ENCODE measurements at places on chromosomes 6 and 20. TPM values are rescaled to one million over a fixed set of nuclear protein-coding genes. Genes with fewer than 3 reads are reported as not detected.

DNA sequence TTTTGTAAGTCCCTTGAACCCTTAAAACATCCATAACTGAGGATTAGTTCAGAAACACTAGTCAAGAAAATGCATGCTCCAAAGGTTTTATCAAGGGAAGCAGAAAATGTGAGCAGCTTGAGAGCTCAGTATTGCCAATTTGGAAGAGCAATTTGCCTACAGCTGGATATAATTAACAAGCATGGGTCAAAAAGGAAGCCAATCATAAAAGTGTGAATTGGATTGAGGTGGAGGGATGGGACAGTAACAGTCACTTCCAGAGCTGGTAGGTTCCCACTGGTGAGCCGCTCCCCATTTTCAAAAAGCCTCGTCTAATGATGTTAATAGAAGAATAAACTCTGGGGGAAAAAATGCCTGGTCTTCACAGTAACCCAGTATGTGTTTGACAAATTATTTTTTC lies 5.0 kb upstream of the PTPRK start:
- no peak for DNase-seq

GRCh38 chr6:46815130-46815529 lies 21.9 kb downstream of the MEP1A start:
- DNase-seq = no peak

DNA sequence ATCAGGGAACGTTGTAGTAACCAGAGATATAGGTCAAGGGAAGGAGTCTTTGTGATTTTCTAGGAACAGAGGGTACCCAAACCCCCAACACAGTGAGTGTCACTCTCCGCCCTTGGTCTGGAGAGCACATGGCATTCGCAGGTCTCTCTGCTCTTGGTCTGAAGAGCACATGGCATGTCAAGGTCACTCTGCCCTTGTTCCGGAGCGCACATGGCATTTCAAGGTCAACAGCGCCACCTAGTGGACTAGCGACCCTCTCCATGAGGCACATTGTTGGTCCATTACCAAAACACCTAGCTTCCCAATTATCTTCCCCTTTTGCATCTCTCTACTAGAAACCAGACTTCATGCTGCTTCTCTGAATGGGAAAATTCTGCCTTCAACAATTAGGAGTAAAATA lies 260.0 kb downstream of the C6orf118 start:
- peak; percentile 69 for DNase-seq

DNA sequence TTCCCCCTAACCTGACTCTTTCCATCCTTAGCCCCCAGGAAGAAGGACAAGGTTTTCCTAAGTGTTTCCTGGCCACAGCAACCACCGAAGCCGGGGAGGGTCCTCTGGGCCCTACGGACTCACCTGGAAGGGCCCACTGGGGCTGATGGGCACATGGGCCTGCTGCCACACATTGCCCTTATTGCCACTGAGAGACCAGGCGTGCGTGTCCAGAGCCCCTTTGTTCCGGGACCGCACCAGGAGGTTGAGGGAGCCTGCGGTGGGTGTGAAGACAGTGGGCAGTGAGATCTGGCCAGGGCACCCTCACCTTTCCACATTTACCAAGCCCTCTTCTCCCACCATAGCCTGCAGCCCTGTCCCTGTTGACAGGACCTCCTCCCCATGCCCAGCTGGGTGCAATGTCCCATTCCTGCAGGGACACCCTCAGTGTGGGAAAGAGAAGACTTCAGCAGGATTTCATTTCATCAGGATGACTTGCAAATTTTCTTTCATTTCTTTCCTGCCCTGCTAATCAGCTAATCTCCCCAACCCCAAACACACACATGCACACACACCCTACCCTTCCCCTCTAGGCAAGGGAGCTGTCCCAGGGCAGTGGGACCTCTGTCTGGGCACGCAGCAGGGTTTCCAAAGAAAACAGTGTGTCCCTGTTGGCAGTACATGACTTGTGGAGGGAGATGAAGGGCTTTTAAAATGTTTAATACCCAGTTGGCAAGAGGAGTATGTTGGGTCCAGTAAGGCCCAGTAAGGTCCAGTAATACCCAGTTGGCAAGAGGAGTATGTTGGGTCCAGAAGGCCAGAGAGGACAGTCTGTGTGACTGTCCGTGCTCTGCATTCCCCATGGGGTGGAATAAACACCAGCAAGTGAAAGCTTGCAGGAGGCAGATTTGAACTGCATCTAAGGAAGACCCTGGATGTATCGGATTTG lies 59.0 kb downstream of the MDGA1 start:
- no peak for DNase-seq

- no peak for DNase-seq
These were observed 22.6 kb upstream of the ULBP3 start for GRCh38 chr6:150091476-150091875.

DNA sequence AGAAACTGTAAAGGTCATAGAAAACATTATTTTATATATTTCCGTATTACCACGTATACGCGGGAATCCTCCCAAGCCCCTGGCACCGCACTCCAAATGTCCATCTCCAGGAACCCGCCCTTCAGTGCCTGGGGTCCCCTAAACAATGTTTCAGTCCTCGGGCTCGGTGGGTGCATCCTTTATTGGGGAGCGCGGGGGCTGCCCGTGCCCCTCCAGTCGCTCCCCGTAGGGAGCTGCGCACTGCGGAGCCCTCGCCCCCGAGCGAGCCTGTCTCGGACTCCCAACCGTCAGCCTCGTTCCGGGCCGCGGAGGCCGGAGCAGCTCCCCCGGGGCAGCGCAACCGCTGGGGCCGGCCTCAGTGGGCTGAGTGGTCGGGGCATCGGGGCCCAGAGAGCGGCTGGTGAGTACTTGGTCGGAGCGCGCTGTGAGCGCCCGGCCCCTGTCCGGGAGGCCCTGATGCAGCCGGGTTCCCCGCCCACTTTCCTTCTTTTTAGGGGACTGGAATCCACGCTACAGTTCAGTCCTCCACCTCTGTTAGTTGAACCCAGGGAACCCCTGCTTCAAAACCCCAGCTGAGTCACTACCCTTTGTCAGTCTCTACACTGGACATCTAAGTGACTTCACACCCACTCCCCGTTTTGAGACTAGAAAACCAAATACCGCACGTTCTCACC lies at the start of gene DNAH8:
TSS of gene DNAH8 (plus strand) at position 296 of the 674 bp plus-strand sequence. CDS start 7,499 bp downstream, outside the sequence.
- peak; percentile 51 for DNase-seq

DNA sequence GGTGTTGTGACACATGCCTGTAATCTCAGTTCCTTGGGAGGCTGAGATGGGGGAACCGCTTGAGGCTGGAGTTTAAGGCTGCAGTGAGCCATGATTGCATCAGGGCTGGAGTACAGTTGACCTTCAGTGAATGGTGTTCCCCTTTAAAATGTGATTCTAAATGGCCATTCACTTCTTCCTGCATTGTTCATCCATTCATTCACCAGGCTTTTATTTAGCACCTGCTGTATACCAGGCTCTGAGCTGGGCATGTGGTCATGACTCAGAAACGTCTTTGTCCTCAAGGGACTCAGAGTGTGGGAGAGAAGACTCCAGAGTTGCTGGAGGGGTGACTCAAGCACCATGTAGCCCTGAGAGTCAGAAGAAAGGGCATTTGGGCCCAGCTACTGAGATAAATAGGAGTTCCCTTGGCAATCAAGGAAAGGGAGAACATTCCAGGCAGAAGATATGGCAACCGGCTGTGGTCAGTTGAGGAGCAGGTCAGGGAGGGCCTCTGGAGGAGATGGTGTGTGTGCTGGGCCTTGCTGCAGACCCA lies 101.1 kb downstream of the DLGAP4 start:
- no peak for DNase-seq

- DNase-seq = no peak
These were observed 384.4 kb upstream of the IRAK1BP1 start for GRCh38 chr6:78482801-78483552.

DNA sequence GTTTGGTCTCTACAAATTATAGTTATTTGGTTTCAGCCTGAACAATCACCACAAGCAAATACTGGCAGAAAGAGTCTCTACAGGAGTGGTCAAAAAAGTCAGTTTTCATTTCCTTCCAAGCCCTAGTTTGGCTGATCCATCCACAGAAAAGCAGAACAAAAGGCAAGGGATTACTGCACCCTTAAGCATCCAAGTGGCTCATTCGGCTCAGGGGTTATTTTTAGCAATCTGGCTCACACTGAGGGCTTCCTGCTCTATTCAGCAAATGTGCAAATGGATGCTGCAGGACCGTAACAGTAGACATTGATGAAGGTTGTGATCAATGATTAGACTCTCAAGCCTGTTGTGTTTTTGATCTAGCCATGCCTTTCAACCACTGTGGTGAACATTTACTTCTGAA lies 62.2 kb upstream of the FABP7 start:
- DNase-seq = no peak

- DNase-seq = no peak
These were observed 261.6 kb upstream of the FERMT1 start for GRCh38 chr20:6384380-6384779.

DNA sequence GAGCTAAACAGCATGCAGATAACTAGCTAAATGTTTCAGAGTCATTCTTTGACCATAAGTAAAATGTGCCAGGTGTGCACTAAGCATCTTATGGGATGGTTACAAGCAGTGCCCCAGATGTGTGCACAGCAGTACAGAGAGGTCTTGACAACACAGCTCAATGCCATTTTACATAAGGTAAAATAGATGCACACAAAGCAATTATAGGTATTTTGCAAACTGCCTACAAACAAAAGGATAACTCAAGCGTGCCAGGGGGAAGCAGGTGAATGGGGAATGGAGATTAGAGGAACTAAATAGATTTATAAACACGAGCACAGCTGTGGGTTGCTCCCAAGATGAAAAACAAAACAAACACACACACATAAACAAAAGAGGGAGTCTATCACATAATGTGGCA lies 64.8 kb downstream of the SLC2A10 start:
- no peak for DNase-seq

- DNase-seq = no peak
These were observed 95.1 kb upstream of the FOXP4 start for GRCh38 chr6:41451039-41451438.

DNA sequence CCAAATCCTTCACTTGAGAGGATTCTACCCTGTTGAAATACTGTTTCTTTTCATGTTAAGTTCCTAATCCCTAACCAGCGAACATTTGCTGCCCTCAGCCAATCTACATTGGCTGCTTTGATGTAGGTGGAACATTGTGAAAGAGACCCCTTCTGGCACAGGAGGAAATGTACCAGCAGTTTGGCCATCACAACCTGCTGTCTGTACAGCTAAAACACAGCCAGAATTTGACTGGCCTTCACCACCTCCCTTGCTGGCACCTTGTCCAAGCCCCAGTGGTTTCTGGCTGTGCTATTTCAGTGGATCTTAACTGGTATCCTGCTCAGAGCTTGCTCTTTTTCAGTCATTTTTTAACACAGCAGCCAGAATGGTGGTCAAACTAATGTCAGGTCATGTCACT lies 202.1 kb upstream of the EPHA7 start:
- DNase-seq = no peak

DNA sequence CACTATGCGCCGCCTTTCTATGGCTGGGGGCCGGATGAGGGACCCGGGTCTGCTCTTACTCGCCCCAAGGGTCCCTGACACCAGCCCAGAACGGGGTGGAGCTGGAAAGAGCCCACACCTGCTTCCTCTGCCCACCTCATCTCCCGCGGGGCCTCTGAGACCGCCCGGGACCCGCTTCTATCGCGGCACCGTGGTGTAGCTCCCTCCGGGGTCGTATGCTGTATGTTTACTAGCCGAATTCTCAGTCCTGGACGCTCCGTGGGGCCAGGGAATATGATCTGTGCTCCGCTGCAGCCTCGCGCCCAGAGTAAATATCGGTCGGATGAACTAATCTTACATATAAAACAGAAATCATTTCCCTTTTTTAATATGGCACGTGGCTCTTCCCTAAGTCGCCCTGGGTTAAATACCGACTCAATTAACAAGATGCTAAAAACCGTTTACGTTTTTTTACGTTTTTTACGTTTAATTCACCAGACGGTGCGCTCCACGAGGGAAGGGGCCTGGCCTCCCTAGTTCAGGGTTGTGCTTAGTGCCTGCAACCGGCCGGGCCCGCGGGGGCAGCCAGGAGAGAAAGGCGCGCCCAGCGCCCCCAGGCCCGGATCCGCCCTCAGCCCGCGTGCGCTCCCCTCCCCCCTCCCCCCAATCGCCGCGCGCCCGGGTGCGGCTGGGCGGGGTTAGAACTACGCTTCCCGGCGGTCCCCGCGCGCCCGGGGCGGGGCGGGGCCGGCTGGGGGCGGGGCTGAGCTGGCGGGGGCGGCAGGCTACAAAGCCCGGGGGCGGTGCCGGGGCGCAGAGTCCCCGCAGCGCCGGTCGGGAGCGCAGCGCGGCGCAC lies at the start of gene RBM38:
TSS of gene RBM38 (plus strand) at position 793 of the 835 bp plus-strand sequence. CDS start 186 bp downstream, outside the sequence.
- peak; percentile 91 for DNase-seq

- no peak for DNase-seq
These were observed 101.1 kb upstream of the EMILIN3 start for GRCh38 chr20:41467690-41468089.

DNA sequence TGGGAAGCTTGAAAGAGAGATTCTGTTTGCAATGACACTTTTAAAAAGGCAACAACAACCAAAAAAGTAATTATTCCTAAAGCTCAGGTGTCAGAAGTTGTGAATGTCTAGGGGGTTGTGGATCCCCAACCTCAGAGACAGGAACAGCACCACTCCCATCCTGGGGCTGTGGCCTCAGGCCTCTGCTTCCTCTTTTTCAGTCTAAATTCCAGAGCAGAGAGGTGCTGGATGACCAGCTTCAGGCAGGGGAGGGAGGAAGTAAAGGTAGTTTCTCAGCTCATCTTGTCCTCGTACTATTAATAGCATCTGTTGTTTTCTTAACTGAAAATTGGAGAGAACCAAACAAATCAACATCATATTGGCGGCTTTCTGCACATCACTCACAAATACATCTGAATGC lies 8.3 kb downstream of the NT5E start:
- DNase-seq = no peak

DNA sequence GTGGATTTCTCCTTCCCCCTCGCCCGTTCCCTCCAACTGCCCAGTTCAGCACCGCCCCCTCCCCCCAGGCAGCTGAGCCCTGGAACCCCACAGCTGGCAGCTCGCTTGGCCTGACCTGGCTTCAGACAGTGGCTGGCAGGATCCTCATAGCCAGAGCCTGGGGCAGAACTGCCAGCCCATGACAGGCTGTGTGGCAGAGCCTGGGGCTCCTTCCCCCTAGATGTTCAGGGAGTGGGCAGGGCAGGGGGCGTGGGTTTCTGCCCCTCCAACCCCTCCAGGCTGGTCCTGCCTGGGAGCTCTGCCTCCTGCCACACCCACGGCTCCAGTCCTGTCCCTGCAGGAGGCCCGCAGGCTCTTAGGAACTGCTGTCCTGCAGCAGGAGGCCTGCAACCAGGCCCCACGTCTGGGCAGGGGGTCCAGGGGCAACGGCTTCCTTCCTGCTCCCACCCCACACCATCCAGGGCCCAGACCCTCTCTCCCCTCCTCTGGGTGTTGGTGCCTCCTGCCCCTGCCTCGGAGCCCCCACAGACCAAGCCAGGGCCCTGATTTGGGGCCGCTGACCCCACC lies 9.6 kb upstream of the KCNQ2 start:
- DNase-seq = no peak

DNA sequence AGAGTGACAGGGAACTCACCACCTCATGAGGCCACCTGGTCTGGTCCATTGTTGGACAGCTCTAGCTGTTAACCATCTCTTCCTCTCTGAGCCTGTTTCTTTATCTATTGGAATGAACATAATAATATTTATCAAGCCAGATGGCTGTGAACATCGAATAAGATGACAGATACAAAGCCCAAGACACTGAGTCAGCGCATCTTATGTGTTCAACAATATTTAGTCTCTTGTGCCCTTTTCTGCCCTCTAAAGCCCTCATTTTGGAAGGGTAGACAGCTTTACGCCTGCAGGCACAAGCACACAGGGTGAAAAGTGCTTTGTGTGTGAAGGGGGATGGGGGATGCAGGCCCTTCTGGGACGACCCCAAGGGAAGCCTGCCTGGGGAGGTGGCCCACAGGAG lies 164.0 kb downstream of the GRM4 start:
- DNase-seq = no peak

Gene MRAP2
- total RNA-seq = not detected

Gene XPO5
- total RNA-seq = 108 TPM

Gene SLC25A27
- total RNA-seq = 1.6 TPM

Gene RPRD1B
- 29.9 TPM for total RNA-seq

Gene SMLR1
- total RNA-seq = not detected

Data from activated CD4-positive, alpha-beta T cell treated with anti-CD3 and anti-CD28 coated beads for 36 hours (primary cell).